SW480 (cell line): ENCODE measurements at places on chromosomes 13 and 19.

DNA sequence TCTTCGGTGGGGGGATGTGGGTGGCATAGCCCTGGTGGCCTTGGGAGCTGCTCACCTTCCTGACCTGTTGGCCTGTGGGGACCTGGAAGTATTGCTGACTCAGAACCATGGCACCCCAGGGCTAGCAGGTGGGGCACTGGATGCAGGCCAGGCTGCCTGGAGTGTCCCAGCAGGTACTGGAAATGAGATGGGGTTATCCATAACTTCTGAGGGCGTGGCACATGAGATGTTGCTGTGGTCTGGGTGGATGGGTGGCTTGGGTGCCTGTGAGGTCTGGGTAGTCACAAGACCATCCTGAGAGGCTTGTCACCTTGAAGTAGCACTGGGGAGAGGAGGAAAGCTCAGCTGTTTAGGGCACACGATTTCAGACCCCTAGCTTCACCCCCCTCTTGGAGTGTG lies 636 bp upstream of the RNF225 start:
- DNase-seq, result peak; percentile 72

- DNase-seq, result no peak
These were observed 371.3 kb downstream of the SLC7A1 start for GRCh38 chr13:29224206-29224605.

DNA sequence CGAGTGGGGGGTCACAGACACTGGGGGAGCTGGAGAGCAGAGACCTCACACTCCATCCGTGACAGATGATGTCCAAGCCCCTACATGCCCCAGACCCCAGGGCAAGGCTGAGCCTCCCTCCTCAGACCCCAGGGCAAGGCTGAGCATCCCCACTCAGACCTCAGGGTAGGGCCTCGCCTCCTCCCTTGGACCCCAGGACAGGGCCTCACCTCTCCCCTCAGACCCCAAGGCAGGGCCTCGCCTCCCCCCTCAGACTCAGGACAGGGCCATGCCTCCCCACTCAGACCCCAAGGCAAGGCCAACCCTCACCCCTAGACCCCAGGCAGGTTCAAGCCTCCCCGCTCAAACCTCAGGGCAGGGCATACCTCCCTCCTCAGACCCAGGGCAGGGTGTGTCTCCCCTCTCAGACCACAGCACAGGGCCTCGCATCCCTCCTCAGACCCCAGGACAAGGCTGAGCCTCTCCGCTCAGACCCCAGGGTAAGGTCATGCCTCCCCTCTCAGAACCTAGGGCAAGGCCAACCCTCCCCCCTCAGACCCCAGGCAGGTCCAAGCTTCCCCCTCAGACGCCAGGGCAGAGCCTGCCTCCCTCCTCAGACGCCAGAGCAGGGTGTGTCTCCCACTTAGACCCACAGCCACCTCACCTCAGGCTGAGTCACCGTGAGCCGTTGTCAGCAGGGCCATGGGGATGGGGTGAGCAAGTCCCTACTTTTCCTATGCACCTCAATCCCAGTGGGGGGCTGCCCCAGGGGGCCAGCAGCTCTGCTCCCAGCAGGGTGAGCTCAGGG lies 1.7 kb upstream of the S1PR4 start:
- DNase-seq, result peak; percentile 55

DNA sequence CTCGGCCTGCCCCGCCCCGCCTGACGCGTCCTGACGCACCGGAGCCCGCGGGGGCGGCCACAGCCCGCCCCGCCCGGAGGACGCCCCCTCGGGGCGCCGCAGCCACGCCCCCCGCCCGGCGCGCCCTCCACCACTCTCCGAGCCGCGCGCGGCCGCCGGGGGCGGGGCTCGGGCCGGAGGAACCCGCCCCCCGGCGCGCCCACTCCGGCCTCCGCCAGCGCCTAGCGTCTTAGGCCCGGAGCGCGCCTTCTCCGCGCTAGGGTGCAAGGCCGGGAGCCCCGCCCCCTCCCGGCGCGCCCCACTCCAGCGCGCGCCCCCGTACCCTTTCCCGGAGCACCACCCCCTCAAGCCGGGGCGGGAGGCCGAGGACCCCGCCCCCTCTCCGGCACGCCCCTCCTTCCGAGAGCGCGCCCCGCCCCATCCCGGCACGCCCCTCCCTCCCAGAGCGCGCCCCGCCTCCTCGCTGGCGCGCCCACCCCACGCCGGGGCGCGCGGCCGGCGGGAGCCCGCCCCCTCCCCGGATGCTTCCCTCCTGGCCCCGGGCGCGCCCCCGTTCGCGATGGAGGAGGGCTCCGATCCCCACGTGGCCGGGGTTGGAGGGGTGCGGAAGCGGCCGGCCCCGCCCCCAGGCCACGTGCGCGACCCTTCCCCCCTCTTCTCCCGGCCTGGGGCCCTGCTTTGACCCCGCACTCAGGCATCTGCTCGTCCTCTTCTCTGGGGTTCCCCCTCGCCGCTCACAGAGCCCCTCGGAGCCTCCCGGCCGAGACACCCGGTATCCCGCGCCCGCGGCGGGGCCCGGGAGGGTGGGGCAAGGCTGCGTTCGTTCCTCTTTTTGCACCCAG lies 480 bp upstream of the KLF16 start:
- DNase-seq, result peak; percentile 79

- no peak for DNase-seq
These were observed 7.2 kb downstream of the SSBP4 start for GRCh38 chr19:18426416-18426767.

DNA sequence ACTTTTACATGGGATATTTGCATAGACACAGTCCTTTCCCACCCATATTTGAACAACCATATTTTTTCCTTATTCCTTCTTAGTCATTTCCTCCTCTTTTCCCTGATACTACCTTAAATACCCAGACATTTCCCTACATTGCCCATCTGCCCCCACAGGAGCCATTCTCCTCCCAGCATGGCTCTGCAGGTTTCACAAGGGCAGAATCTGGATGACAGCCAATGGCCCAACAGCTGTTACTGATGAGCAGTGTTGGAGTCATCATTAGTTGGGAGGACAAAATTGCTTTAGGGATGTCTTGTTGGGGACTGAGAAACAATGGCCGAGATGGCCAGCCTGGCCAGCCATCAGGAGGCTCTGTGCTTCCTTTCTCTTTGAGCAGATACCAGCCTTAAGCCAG lies 209.5 kb downstream of the KLF5 start:
- DNase-seq, result no peak

GRCh38 chr13:112078216-112078615 lies 11.3 kb downstream of the SOX1 start:
- no peak for DNase-seq

DNA sequence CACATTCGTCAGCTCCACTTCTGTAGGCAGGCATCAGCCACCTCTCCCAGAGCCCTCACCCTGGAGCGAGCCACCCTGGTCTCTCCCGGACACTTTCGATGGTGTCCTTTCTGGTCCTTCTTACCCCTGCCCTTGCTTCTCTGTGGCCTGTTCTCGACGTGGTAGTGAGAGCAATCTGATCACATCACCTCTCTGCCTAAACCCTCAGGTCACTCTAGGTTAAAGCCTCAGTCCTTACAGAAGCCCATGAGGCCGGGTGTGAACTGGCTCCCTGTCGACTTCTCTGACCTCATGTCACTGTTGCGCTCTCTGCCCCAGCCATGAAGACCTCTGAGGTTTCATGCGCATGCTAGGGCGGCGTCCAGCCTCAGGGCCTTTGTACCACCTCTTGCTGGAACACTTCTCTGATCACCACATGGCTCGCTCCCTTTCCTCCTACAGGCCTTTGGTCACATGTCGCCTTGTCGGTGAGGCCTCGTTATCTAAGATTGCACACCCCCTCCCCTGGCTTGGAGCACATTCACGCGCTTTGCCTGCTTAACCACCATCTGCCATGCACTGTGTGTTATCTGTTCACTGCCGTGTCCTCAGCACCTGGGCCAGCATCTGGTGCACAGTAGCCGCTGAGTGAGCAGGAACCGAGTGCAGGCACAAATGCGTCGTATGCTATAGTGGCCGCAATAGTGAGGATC lies 101.5 kb downstream of the DPF1 start:
- DNase-seq, result no peak

DNA sequence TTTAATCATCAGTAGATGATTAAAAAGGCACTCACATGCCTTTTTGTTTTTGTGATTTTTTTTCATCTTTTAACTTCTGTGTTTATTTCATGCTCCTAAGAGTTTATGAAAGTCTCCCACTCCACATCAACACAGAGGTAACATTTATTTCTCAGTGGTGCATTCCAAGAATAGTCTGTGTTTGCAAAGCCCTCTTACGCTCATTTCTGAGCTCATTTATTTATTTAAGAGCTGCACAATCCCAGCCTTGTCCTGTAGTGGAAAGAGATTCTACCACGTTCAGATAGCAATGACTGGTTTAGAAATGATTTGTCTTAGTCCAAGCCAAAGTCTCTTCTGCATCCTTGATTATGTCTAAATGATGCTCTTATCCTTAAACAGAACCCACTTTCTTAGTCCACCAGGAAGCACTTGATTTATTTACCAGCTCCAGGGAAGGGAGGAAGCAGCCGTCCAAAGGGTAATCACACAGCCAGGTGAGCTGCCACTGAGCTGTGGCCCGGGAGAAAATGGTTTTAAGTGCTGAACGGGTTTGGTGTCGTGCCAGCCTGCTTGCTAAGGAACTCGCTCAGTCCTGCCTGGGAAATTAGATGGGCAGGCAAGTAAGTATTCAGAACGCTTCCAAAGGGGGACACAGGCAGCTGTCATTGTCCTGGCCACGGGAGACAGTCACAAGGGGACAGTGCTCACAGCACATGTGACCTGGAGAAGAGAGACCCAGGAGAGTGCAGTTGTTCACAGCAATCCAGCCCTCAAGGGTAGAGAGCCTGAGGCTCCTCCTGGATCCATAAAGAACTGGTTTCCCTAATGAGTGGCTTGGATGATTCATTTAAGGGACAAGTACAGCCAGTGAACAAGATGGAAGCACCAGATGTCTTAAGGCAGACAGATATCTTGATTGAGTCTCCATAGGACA lies 131.8 kb upstream of the WASF3 start:
- DNase-seq, result no peak

DNA sequence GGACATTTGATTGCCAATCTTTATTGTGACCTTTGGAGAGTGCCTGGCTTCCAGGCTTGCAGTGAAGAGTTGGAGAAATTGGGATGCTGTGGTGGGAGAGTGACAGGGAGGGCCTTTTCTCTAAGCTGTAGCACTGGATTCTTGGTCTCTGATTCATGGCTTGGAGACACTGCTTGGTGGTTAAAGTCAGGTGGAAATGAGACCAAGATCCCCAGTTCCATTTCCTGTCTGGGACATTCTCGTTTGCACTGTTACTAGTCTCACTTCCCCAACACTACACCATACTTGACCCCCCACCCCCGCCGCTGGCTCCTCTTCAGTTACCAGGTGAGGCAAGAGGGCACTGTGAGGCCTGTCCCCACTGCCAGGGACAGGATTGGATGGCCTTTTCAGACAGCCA lies 2.9 kb downstream of the SUPT5H start:
- no peak for DNase-seq

DNA sequence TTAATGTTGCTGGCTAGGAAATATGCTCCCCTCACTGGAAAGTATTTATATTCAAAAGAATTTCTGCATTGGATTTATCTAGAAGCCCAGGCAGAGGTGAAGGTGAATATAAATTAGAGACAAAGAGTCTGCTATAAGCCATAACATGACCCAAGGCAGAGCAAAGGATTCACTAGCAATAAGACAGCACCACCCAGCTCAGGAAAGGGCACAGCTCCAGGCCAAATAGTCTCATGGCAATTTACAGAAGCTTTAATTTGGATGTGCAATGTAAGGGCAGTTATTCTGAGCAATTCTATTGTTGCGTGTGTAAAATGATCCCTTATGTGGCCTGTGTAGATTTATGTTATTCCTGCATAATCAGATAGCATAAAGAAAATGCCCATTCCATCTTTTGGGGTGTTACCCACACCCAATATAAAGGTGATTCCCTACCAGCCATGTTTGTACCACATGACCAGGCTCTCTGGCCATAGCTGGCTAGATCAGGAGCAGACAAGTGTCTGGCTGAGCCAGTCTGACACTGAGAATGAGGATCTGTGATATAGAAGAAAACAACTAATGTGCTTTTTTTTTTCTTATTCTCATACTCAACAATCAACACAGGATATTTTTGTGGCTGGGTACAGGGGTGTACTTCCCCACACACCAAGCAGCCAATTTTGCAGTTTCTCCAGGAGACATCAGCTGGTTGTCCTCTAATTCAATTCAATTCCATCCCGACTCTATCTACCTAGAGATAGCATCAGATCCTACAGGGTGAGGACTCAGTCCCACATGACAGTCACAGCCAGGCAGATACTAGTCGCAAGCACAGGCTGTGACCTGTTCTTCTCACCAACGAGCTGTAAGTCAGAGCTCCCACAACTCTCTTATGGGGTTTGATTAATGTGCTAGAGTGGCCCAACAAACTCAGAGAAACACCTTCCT lies 181.4 kb downstream of the KCTD15 start:
- no peak for DNase-seq

DNA sequence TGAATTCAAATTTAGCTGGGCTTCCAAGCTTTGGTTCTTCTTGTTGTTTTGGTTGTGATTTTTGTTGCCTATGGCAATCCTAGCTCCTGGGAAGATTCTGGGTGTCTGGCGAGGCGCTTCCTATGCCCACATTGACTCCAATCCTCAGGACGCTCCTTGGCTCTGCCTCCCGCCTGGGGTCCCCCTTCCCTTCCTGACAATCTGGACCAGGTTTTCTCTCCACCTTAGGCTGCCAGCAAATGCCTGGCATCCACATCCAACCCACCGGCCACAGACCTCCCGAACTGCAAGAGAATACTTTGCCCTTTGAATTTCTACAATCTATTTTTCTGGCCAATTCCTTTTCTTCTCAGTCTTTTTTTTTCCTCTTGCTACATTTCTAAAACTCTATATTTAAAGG lies 186.9 kb upstream of the UBL3 start:
- DNase-seq, result no peak

DNA sequence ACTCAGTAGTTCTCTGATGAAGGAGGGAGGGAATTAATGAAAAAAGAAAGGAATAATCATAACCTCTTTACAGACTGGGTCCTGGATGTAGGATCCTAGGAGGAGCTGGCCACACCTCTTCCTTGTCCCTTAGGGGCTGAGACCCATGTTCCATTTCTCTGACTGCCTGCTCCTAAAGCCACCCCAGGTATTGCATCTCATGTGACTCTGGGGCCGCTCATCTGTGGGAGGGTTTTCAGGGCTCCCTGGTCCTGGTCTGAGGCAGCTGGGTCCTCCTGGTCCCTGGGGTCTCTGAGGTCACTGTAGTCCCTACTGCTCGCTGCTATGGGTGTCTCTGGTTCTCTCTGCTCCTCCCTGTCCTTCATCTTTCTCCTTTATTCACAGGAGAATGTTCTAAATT lies 2.9 kb downstream of the CEACAM21 start:
- no peak for DNase-seq

DNA sequence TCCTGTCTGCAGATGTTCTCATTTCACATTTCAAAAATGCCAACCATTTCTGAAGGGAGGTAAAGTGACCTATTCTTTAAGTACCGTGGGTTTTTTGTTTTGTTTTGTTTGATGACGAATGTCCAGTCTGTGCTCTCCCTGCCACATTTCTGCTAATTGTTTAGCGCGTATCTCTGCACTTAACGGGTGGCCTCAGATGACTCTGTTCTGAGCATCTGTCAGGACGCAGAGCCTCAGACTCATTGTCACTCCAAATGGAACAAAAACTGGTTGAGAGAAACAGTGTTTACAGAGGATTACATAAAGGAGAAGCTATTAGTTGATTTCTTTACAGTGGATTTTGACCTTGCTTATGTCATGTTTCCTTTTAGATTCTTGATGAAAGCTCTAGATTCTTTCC lies 23.7 kb downstream of the TPP2 start:
- no peak for DNase-seq

- no peak for DNase-seq
These were observed 489.6 kb upstream of the KLF12 start for GRCh38 chr13:74623761-74624160.
